Adipocyte (in vitro differentiated cells): ENCODE measurements at places on chromosomes 7 and 10.
A peak's percentile ranks its signal among the peaks of the same experiment; 100 is the strongest.

DNA sequence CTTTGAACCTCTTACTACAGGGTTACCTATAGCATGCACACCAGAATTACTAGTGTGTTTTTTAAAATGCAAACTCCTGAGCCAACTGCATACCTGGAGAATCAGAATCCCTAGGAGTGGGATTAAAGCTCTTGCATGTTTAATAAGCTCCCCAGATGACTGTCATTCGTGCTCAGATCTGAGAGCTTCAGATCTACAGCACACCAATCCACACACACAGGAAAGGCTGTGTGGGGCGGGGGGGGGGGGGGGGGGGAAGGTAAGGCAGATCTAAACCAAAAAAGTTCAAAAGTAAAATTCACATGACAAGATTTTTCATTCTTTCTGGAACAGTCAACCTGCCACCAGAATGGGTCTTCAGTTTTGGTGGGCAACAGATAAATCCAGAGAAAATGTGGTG lies 5.5 kb downstream of the FAM3C start:
- no peak for DNase-seq

GRCh38 chr10:71337219-71337701 lies 18.2 kb downstream of the SLC29A3 start:
- DNase-seq: no peak

DNA sequence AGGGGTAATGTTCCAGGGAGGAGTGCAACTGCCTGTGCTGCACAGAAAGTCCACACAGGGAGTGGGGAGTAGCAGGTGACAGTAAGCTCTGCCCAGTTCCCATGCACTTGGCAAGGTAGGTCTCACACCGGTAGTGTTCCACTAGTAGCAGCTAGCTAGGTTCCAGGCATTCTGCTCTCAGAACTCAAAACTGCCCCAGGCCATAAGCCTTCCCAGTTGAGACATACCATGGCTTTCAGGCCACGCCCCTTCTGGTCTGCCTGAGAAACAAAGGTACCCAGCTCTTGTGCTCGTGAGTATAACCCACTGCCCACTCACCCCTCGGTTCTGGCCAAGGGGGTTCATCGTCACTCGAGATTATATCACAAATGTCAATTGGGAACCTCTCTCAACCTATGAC lies 12.6 kb downstream of the CASP7 start:
- no peak for DNase-seq

DNA sequence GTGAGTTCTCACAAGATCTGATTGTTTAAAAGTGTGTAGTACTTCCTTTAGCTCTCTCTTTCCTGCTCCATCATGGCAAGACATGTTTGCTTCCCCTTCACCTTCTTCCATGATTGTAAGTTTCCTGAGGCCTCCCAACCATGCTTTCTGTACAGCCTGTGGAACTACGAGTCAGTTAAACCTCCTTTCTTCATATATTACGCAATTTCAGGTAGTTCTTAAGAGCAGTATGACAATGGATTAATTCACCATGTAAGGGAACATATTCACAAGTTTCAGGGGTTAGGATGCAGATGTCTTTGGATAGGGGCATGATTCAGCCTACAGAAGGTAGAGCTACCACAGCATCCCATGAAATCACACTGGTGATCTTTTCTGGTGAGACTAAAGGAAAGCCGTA lies 174.7 kb downstream of the GPR158 start:
- DNase-seq: no peak

DNA sequence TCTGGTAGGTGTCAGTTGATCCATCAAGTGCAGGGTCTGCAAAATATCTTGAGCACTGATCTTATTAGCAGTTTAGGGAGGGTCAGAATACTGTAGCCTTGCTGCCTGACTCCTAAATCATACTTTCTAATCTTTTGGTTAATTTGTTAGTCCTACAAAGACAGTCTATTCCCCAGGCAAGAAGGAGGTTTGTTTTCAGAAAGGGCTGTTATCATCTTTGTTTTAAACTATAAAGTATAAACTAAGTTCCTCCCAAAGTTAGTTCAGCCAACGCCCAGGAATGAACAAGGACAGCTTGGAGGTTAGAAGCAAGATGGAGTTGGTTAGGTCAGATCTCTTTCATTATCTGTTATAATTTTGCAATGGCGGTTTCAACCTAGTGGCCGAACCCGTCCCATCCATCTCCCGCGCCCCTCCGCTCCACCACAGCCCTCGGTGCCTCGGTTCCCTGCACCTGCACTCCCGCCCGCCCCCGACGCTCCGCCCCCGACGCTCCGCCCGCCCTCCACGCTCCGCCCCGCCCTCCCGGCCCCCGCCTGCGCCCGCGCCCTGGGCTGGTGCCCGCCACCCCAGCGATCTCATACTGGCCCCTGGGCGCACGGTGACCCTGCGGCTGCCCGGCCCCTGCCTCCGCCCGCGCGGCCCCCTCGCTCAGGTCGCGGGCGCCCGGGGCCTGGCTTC lies at the start of gene ADCK2:
Gene ADCK2, plus strand, starts transcription at position 564 of the 681 bp plus-strand sequence. CDS start 386 bp downstream, outside the sequence.
- peak; percentile 76 for DNase-seq

GRCh38 chr10:121928528-121928884 lies 675 bp upstream of the ATE1 start:
- no peak for DNase-seq

- no peak for DNase-seq
Measured at GRCh38 chr10:95389176-95389575, 98.4 kb upstream of the PDLIM1 start.

- peak; percentile 66 for DNase-seq
Measured at GRCh38 chr7:7639847-7640220, 718 bp upstream of the UMAD1 start.

- DNase-seq: no peak
Measured at GRCh38 chr7:25900877-25901276, 251.1 kb upstream of the NFE2L3 start.

GRCh38 chr10:86536294-86536861 lies 14.8 kb upstream of the WAPL start:
- DNase-seq: no peak

DNA sequence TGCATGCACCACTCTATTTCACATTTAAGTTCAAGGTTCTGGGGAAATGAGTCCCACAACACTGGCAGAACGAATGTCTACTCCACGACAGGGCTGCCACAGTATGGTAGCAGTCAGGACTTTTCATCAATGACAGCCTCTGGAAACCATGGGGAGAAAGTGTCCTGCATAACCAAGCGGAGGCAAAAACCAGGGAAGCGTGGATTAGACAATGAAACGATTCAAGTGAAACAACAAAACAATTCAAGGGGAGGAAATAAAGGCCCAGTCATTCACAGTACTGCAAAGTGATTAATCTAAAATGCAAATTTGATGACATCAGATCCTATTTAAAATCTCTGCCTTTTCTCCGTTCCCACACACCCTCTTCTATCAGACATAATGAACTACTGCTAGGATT lies 168.2 kb downstream of the DPY19L1 start:
- no peak for DNase-seq

DNA sequence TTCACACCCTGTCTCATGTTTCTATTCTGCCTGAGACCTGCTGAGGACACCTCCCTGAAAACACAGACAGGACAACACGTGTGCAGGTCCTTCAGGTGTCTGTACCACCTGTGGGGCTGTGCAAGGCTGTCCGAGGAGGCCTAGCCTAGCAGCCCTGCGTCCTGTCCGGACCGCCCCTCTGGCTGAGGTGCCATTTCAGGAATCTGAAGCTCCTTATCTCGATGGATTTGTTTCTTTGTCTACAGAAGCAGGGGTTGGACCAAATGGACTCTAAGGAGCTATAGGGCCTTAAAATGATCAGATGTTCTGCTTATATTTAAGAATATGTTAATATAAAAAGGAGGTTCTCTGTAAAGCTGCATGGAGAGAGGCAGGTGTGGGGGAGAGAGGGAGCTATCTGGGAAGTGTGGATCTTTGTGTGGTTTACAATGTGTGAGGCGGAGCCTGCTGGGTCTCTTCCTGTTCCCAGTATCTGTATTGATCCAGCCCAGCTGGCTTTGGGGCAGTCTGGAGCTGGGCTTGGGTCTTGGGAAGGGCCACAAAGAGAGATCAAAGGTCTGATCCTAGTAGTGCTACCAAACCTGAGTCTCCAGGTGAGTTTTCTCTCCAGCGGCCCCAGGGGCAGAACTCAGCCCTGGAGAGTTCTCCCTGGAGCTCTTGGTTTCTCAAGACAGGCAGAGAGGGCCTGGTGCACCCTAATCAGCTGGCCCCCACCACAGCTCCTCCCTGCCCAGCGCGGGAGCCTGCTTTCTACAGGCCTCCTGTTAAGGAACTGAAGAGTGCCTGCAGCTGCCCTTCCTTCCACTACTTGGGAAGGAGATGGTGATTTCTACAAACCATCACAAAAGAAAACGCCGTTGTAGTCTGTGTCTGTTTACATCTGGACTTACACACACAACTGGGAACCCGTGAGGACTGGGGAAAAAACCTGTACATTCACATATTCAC lies 3.4 kb upstream of the MNX1 start:
- no peak for DNase-seq

GRCh38 chr7:47954231-47954911 lies 6.1 kb upstream of the PKD1L1 start:
- DNase-seq: no peak

- no peak for DNase-seq
Measured at GRCh38 chr10:79047584-79047874, 21.2 kb upstream of the ZMIZ1 start.

DNA sequence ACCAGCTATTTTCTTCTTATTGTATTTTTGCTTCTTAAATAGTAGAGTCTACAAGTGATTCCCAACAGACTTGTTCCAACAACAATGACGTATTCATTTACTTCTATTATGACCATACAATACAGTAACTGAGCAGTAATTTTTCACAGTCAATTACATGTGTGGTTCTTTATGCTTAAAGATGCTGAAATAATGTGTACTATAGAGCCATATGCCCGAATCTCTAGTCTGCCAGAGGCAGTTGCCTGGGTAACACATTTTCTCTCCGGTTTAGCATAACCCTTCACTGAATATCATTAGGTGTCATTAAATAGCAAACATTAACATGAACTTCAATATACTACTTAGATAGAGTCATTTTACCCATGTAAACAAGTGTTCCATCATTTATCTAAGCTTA lies 75.0 kb downstream of the SLC25A13 start:
- no peak for DNase-seq
